ENCODE measurements at places on chromosomes 6 and 20.

- DNase-seq, result peak; percentile 61
Measured at GRCh38 chr6:163756079-163756478, 341.6 kb downstream of the QKI start.

DNA sequence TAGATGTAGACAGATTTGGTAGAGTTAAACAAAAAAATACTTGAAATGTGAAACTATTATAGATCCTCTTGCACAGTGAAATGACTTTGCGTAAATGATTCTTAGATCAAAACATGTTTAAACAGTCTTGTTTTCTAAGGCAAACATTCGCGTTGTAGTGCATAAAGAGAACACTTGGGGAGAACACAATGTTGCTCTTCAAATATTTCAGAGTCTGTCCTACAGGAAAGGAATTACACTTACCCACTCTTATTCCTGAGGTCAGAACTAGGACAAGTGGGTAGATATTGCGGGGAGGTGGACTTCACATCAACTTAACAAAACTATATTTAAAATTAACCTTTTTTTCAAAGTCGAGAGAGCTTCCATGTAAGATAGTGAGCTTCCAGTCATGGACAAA lies 183.5 kb upstream of the PCSK2 start:
- DNase-seq, result no peak

- no peak for DNase-seq
Measured at GRCh38 chr6:15254070-15254975, 8.5 kb downstream of the JARID2 start.

- DNase-seq, result no peak
Measured at GRCh38 chr6:39029156-39030011, 19.2 kb upstream of the GLP1R start.

- DNase-seq, result peak; percentile 20
Measured at GRCh38 chr20:33262658-33263065, 20.4 kb upstream of the BPIFB1 start.

DNA sequence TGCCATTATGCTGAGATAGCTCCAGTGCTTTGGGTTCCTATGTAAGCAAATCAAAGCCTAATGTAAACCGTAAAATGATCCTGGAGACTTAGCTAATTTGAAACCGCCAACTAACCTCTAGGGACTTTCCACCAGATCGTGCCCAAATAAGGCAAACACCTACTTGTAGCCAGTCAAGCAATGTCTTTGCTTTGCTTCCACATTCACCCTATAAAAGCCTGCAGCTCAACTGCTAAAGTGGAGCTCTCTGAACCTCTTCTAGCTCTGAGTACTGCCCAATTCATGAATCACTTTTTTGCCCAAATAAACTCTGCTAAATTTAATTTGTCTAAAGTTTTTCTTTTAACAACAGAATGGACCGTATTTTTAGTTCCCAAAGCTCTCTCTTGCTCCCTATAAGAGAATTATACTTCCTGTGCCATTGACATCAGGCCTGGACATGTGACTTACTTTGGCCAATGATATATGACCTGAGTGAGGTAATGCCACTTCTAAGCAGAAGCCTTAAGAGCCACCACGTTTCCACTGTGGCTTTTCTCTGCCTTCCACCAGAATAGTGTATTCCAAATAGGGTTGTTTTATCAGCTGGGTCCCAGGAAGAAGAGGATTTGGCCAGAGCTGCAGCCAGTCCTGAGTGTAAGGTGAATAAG lies 34.8 kb upstream of the PSMF1 start:
- no peak for DNase-seq

- no peak for DNase-seq
Measured at GRCh38 chr6:1970151-1970561, 275.2 kb downstream of the GMDS start.

DNA sequence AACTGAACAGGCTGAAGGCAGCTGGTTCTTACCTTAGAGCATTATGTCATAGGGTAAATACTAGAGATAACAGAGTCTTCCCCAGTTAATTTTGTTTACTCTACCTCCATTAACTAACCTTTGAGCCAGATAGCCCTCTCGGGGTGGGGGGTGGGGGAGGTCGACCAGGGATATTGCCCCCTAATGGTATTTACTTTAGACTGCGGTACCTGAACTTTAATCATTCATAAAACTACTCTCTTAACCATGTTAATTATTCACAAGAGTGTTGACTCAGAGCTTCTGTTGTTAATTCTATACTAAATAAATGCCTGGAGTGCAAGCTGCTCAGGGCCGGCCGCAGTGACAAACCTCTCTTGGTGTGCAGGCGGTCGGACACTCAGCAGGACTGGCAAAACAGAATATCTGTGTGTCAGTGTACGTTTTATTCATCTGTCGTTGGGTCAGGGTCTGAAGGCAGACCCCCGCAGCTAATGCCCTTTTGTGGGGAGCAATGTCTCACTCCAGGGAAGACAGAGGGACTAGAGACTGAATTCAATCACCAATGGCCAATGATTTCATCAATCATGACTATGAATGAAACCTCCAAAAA lies 152.4 kb upstream of the COL21A1 start:
- no peak for DNase-seq

DNA sequence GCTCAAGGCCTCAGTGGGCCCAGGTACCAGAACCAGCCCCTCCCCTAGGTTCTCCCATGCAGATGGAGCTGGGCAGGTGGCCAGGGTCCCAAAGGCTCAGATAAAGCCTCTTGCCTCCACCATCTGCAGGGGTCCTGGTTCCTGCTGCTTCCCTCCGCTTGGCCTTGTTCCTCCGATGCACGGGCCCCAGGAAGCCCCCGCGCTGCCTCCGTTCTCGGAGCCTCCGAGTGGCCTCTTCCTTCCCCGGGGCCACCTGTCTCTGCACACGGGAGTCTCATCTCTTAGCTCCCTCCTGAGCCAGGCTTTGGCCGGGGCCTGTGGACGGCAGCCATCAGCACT lies 1.9 kb upstream of the PTK6 start:
- DNase-seq, result no peak

GRCh38 chr6:7417684-7418083 lies 28.1 kb downstream of the RIOK1 start:
- DNase-seq, result no peak

DNA sequence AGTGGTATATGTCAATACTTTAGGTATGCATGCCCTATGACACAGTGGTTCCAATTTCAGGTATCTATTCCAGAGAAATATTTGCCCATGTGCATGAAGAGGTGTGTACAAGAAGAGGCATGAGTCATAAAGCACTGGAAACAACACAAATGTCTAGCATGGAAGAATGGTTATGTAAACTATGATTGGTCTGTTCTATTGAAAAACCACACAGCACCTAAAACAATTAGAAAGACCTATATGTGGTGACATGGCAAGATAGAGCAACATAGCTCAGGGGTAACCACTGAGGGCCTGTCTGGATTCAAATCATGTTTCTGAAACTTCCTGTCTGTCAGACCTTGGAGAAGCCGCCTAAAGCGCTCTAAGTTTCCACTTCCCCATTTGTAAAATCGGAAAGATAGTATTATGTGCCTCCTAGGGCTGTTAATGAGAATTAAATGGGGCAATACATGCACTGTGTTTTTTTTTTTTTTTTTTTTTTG lies 76.0 kb upstream of the SHLD1 start:
- DNase-seq, result peak; percentile 59

- DNase-seq, result no peak
Measured at GRCh38 chr6:158170656-158171081, 2.5 kb downstream of the GTF2H5 start.

GRCh38 chr20:18404172-18404571 lies 62.7 kb downstream of the DZANK1 start:
- DNase-seq, result no peak

- no peak for DNase-seq
Measured at GRCh38 chr20:51339721-51340450, 202.6 kb downstream of the NFATC2 start.

DNA sequence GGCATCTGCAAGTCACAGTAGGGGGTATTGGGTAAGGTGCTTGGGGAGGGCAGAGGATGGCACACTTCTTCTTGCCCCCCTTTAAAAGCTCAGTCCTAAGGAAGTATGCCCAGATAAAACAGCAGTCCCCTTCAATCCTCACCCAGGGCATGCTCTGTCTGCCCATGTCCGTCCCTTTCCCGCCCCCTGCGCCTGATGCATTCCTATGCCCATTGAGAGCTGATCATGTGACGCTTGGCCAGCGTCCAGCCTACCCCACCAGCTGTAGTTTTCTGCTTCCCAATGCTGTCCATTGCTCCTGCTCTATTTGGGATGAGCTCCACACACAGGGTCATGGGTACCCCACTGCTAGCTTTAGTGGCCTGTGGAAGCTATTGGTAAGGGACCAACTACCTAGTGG lies 8.3 kb downstream of the SIGLEC1 start:
- no peak for DNase-seq

DNA sequence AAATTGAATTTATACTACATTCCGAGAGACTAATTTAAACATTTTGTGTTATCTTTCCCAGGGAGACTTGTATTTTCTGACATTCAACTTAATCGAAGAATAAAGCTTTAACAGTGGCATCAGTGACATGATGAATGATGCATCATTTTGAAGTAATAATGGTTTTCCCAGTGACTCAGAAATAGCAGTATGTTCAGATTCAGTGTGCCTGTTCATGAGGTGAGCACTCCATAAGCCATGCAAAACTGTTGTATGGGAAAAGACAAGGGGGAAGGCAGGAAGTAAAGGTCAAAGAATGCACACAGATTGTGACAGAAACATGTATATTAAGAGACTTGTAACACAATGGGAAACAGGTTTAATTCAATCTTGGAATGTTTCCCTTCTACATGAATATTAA lies 1348.2 kb upstream of the GJE1 start:
- DNase-seq, result no peak

- DNase-seq, result no peak
Measured at GRCh38 chr6:2782356-2782708, 17.1 kb downstream of the WRNIP1 start.

DNA sequence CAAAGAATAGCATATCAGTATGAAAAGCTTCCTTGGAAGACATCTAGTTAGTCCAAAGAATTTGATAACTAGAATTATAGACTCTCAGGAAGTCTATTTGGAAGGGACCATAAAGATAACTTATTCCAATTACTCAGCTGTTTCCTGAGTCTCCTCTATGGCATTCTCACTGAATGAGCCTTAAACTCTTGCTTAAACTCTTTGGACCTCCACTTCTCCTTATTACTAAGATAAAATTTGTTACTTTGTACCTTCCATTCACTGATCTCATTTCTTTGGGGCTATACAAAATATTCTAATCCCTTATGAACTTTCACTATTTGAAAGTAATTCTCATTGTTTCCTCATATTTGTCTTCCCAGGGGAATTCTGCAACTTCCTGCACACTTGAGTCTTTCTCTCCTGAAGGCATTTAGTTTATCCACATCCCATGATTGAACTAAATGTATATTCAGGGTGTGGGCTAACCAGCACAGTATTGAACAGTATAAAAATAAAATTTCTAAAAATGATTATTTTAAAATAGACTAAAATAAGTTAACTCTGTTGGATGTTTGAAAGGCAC lies 67.1 kb upstream of the NOTCH4 start:
- DNase-seq, result no peak

DNA sequence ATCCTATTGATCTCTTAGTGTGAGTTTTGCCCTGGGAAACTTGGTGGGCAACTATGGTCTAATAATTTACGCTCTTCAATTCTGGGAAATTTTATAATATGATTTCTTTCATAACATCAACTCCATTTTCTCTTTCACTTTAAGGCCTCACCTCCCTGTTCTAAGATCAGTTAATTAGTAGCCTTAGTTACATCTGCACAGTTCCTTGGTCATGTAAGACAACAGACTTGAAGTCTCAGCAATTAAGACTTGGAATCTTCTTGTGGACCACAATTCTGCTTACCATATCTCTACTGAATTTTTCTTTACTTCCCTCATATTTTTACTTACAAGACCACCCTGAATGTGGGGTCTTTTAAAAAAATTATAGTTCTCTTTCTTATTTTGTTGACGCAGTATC lies 8.7 kb downstream of the ENPP3 start:
- no peak for DNase-seq

DNA sequence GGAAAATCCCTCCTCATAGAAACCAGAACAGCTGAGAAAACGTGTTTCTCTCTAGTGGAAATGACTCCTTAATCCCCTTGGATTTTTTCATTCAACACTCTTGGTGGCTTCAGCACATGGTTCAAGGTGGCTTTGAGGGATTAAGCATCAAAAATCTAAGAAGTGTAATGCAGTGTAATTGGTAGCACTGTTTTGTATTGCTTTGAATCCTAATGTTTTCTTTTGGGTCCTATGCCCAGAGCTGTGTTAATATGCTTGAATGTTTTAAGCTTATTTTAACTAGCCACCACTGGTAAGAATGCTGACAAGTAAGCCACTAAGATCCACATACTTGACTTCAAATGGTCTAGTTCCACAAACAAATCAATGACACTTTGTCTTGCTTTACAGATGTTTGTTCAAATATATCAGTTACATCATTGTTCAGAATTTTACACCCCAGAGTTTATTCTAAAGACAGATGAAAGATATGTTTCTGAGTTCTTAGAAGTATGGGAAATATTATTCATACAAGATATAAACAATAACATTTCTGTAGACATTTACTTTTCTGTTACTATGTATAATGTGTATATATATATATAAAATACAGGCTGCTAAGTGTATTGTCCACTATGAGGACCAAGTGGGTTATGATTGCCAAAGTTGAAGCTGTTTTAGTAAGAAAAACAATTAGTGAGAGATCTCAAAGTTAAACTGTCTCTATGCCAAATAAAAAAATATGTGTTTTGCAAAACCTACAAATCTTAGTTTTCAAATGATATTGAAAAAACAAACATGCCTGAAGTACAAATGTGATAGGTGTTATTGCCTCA lies 220.8 kb downstream of the OGFRL1 start:
- no peak for DNase-seq

DNA sequence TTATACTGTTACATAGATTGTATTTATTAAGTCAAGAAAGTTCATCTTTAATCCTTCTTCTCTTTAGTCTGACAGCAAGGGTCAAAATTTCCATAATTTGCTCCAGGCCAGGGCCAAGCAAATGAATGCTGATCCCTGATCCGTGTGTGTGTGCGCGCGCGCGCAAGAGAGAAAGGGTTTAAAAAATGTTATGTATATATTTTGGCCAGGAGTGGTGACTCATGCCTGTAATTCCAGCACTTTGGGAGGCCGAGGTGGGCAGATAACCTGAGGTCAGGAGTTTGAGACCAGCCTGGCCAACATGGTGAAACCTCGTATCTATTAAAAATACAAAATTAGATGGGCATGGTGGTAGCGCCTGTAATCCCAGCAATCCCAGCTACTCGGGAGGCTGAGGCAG lies 61.7 kb downstream of the GTF2H5 start:
- DNase-seq, result no peak

DNA sequence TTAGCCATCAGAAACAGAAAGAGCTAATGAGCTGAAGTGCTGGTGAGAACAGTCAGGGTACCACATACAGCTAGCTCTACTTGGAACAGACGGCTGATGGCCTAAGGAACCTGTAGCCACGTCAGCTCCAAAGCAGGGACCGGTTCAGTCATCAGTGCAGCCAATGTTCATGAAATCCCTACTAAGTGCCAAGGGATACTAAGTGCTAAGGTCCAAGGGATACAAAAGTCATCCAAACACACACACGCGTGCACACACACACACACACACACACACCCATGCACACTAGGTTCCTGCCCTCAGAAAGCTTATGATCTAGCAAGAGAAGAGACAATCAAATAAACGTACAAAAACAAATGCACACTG lies 53.6 kb downstream of the MAP3K5 start:
- DNase-seq, result no peak
